ENCODE measurements at places on chromosomes 4 and X.

DNA sequence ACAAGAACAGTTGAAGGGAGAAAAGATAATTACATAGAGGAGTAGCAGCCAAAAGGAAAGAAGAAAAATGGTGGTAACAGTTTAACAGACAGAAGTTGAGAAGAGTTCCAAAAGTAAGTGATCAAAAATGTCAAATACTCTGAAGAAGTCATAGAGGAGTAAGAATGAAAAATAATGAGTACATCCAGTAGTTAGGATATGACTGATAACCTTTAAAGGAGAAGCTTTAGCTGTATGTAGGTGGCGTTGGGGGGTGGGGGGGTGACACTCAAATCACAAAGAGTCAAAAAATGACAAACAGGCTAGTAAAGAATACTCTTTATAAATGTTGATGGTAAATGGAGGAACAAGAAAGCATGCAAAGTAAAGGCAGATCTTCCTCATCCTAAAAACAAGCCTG, 40.6 kb downstream of the RAB33A start:
- DNase-seq: no peak

GRCh38 chr4:138199568-138200235, 42.4 kb downstream of the SLC7A11 start:
- DNase-seq: no peak

DNA sequence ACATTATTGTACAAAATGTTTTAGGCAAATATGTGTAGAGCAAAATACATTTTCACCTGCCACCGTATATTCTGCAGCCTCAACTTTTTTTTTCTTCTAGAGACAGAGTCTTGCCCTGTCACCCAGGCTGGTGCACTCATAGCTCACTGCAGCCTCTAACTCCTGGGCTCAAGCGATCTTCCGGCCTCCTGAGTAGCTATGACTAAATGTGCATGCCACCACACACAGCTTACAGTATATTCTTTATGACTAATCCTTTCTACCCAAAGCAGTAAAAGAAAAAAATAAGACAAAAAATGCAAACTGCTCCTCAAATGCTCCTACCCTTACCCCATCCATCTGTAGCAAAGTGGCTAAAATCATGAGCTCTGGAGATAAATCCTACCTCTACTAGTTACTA, 426.3 kb downstream of the KCNIP4 start:
- DNase-seq: no peak

DNA sequence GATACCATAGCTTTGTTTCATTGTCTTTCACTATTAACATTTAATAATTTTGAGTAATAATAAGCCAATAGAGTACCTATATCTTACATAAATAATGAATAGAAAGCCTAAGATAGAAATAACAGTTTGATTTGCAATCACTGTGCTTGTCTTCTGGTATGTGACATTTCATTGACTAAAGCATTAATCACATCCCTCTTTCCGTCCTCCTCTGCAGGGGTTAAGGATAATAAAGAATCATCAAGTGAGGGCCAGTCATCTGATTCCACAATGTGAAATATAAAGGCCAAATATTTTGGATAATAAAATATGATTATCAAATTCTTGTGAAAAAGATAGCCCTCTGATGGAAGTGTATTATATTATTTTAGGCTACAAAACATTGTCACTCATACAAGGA, 2073.4 kb downstream of the ARAP2 start:
- no peak for DNase-seq

DNA sequence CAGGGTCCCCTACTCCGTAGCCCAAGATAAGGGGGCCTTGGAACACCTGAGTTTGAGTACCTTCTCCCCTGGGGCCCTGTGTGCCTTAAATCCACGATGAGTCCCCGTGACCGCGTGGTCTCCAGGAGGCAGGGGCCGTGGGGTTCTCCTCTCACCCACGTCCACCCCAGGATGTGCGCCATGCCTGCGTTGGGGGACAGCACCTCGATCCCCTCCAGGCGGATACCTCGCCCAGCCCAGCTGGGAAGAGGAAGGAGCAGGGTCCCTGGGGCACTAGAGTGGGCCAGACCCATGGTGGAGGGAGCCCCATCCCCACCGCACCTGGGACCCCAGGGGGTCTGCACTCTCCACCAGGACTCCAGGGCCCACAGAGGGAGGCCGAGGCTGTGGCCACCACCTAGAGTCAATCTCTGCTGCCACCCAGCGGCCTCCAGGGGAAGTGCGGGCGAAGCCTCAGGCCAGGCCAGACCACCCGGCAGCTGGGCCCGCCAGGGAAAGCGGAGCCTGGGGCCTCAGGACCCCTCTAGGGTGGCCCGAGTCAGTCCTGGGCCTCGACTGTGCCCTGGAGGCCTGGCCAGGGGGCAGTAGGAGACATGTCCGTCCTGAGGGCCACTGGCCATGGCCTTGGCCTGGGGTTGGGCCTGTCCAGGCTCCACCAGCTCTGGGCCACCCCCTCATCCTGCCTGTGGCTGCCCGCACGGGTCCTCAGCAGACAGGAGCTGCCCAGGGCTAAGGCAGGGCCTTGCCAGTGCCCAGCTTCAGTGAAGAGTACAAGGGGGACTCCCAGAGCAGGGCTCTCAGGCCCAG, 55.0 kb downstream of the FAM53A start:
- peak; percentile 81 for DNase-seq

DNA sequence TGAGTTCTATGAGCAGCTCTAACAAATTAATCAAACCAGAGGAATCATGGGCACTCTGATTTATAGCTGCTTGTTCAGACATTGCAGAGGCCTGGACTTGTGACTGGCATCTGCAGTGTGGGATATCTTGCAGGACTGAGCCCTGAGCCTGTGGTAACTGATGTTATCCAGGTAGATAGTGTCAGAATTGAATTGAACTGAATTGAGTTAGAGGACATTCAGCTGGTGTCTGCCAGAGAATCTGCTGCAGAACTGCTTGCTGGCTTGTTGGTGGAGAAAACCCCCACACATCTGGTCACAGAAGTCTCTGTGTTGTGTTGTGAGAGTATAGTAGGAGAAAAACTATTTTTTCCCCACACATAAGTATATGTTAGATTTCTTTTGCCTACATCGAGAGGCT, 42.2 kb downstream of the SMIM20 start:
- no peak for DNase-seq

- no peak for DNase-seq
These were observed 642.3 kb upstream of the BOD1L1 start for GRCh38 chr4:14269824-14270223.

DNA sequence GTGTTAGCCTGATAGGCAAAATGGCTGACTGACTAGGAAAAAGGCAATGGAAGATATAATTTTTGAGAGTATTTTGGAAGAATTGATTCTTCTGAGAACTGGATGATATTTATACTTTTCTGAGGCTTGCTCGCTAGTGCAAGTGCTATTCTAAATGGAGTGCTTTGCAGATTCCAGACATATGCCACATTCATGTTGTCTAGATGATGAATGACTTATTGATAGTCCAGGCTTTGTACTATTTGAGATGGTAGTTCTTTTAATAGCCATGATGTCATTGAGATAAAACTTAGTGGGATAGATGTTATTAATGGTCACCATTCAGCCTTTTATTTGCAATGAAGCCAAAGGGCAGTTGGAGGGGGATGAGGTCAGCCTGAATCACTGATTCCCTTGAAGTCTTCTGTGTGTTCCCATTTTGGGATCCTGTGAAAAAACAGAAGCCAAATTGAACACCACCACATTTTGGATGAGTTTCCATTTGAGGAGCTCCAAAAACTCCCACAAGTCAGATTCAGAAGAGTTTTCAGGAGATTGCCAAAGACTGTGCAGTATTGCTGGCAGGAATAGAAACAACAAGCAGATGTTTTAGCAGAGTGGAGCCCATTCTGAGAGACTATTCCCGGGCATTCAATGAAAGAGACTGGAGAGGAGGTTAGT, 184.1 kb downstream of the IL1RAPL2 start:
- DNase-seq: no peak

DNA sequence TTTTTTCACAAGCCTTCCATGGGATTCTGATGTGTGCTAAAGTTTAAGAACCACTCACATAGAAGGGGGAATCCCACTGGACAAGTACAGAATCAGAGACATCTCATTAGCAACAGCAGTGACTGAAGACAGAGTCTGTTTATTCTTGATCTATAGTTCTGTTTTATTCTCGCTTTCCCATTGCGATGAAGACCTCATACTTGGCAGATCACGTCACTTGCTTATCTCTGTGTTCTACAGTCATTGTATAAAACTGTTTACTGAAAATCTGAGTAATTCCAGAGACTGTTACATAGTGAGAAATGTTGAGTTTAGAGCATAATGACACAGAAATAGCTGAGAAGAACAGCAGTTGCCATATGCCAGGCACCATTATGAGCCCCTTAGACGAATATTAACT, 185.5 kb downstream of the PTTG2 start:
- DNase-seq: no peak

- DNase-seq: no peak
These were observed 222.3 kb downstream of the FAM47A start for GRCh38 chrX:33909836-33910235.

DNA sequence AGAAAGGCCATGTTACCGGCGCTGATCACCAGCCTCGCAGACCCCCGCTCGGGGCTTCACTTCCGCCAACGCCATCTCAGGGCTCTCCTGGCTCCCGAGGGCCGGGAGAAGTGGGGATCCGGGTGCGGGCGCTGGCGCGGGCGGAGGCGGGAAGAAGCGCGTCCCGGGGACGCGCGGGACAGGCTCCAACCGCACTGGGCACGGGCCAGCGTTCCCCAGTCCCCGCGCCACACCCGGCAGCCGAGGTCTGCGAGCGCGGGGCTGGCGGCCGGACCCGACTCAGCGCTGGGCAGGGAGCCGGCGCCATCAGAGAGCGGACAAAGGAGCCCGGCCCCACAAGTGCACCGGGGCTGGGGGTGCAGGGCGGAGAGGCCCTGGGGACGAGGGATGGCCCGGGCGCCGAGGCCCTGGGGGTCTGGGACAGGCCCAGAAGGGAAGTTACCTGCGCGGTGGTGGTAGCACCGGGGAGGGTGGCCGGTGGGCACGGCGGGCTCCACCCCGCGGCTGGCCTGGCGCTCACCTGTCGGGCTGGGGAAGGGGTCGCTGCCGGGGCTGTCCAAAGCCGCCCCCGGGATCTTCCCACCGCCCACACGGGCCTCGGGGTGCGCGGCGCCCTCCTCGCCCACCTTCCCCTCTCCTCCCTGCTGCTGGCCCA, 449 bp downstream of the CTPS2 start:
- no peak for DNase-seq

GRCh38 chr4:1718095-1718850, 2.9 kb downstream of the TMEM129 start:
- DNase-seq: no peak

DNA sequence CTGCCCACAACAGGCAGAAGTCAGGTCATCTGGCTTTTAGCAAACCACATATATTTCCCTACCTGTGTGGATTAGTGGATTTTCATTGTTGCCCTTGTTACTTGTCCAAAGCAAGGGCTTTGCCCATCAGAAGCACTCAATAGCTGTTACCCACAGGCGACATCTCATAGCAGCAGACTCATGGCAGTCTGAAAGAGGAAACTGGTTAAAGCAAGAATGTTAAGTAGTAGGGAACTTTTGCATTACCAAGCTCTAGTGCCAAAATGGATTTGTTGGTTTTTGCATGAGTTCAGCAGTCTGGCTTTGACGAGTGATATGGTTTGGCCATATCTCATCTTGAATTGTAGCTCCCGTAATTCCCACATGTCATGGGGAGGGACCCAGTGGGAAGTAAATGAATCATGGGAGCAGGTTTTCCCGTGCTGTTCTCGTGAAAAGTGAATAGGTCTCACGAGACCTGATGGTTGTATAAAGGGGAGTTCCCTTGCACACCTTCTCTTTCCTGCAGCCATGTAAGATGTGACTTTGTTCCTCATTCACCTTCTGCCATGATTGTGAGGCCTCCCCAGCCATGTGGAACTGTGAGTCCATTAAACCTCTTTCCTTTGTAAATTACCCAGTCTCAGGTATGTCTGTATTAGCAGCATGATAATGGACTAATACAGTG, 107.9 kb downstream of the GPR143 start:
- DNase-seq: no peak

GRCh38 chr4:26751004-26751403, 109.6 kb upstream of the STIM2 start:
- no peak for DNase-seq

DNA sequence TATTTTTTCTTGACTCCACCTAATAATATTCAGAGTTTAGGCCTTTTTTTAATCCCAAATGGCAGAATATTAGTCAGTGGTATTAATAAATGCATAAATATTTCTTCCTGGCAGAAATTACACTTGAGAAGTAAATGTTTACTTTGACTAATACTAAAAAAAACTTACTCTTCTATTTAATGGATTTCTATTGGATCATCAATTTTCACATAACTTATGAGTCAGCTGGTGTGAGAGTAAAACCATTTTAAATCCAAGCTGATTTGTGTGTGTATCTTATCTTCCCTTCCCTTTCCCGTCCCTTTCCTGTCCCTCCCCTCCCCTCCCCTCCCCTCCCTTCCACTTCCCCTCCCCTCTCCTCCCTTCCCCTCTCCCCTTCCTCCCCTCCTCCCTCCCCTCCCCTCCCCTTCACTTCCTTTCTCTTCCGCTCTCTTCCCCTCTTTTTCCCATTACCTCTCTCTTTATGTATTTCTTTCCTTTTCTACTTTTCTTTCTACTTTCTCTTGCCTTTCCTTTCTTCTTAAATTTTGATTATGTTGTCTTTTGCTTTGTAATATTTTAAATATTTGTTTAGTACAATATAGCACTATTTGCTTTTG, 630.1 kb upstream of the EPHA5 start:
- no peak for DNase-seq

All from H54 (cell line).